CD4-positive, alpha-beta T cell treated with Interleukin-15 for 1 hour (primary cell): ENCODE measurements at places on chromosomes 7 and 10.

DNA sequence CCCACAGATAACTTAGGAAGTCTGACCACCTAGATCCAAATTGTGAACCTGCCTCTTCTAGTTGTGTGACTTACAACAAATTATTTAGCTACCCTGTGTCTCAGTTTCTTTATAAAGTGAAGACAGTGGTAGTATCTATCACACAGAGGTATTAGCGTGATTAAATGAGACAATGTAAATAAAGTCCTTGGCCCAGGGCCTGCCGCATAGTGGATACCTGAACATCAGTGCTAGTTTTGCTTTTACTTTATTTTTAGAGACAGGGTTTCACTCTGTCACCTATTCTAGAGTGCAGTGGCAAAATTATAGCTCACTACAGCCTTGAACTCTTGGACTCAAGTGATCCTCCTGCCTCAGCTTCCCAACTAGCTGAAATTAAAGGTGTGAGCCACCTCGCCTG lies 177.1 kb downstream of the CDK14 start:
- DNase-seq: no peak

GRCh38 chr7:106045586-106045985 lies 66.5 kb downstream of the SYPL1 start:
- DNase-seq: no peak

DNA sequence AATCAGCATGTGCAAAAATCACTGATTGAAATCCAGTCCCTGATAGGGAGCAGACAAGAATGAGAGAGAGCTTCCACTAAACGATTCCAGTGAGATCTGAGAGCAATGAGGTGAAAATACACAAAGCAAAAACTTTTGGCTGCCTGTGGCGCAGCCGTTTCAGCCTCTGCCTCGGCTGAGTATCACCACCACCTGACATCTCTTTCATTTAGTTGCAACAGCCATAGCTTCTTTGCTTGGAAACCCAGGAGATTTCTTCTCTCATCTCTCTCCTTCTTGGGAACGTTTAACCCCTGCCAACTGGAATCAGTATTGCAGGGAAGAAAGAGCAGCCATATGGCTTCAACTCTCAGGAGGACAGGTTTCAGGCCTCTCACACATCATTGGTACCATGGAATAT lies 237.3 kb upstream of the AGK start:
- DNase-seq: no peak

GRCh38 chr10:71368176-71368575 lies 28.5 kb upstream of the CDH23 start:
- no peak for DNase-seq

- DNase-seq: no peak
Measured at GRCh38 chr7:14336256-14336655, 346.8 kb upstream of the ETV1 start.

DNA sequence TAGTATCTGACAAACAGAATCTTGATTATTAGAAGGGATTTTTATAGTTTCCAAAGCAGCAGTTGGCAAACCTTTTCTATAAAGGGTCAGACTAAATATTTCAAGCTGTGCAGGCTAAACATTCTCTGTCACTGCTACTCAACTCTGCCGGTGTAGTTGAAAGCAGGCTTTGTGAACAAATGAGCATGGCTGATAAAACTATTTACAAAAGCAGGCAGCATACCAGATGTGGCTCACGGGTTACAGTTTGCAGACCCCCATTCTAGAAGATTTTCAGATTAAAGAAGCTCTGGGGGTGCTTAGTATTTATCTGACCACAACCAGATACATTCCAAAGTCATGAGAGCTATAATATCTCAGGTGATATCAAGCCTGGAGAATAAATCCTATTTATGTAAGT lies 1017.5 kb downstream of the SORCS1 start:
- no peak for DNase-seq
